ENCODE measurements at places on chromosomes 3 and 15. TPM values are rescaled to one million over a fixed set of nuclear protein-coding genes. Genes with fewer than 3 reads are reported as not detected.

GRCh38 chr15:43845421-43845820 is 18.6 kb downstream of the WDR76 start:
- no peaks in the 10 kb centered on the region for H3K36me3 ChIP-seq
- H3K27ac ChIP-seq: no peak overlapping the region
- no peaks in the 10 kb centered on the region for H3K4me1 ChIP-seq
- no peak overlapping the region for H3K4me3 ChIP-seq
- peak; percentile 20 for DNase-seq

The CEP19 gene
- total RNA-seq: 4.4 TPM

- H3K27ac ChIP-seq: no peak overlapping the region
- H3K27me3 ChIP-seq: no peaks in the 10 kb centered on the region
- no peak for DNase-seq
- no peak overlapping the region for H3K4me3 ChIP-seq
- no peaks in the 10 kb centered on the region for H3K36me3 ChIP-seq
- H3K4me1 ChIP-seq: no peaks in the 10 kb centered on the region
Measured at GRCh38 chr3:59304296-59304695, 254.5 kb upstream of the CFAP20DC start.

DNA sequence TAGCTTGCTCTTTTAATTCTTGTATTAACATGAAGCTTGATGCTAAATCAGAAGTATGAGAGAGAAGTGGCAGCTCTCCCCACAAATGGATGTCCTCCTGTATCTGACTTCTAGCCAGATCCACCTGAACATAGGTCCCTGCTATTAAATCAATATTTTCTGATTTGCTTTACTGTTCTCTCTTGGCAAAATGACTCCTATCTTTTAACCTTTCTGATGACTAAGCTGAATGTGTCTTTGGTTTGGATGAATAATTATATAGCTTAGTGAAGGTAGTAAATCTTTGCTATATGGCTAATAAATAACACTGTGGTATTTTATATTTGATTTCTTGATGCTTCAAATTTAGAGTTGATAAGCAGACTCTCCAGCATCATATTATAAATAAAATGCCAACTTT is 28.3 kb upstream of the ARL14 start:
- H3K4me1 ChIP-seq: no peaks in the 10 kb centered on the region
- no peaks in the 10 kb centered on the region for H3K36me3 ChIP-seq
- no peaks in the 10 kb centered on the region for H3K27me3 ChIP-seq
- H3K27ac ChIP-seq: no peak overlapping the region
- H3K4me3 ChIP-seq: no peak overlapping the region
- DNase-seq: no peak

DNA sequence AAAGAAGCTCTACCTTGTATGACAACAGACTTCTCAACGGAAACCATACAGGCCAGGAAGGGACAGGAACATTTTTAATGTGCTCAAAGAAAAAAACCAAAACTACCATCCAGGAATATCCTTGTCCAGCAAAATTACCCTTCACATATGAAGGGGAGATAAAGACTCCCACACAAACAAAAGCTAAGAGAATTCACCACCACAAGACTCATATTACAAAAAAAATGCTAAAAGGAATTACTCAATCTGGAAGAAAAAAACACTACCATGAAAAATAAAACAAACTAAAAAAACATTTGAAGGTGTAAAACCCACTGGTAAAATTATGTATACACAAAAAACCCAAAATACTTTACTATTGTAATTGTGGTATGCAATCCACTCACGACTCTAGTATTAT is 57.2 kb downstream of the DLG1 start:
- H3K36me3 ChIP-seq: no peaks in the 10 kb centered on the region
- DNase-seq: no peak
- H3K27me3 ChIP-seq: no peaks in the 10 kb centered on the region
- no peaks in the 10 kb centered on the region for H3K4me1 ChIP-seq
- H3K27ac ChIP-seq: no peak overlapping the region

GRCh38 chr3:155748611-155749365 is 3.9 kb upstream of the PLCH1 start:
- no peak for DNase-seq
- H3K36me3 ChIP-seq: no peaks in the 10 kb centered on the region
- H3K27me3 ChIP-seq: no peaks in the 10 kb centered on the region
- peaks cover 2% of the 10 kb centered on the region for H3K4me1 ChIP-seq
- H3K27ac ChIP-seq: no peak overlapping the region
